ENCODE measurements at places on chromosomes 12 and 14.

DNA sequence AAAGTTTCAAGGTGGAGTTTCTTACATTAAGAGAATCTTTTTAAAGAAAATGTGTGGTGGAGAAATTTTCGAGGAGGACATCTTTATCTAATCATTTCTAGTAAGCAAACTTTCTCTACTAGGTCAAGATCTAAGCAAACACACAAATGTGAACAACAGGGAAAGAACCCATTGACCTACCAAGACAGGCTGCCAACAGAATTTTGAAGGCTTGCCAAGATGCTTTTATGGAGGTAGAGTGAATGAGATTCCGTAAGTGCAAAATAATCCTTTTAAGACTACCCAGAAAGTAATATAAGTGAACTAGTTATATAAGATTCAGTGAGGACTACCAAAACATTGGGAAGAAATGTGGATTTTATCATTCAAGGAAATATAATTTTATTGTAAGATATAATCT lies 357.1 kb upstream of the PDE3A start:
- DNase-seq = no peak

DNA sequence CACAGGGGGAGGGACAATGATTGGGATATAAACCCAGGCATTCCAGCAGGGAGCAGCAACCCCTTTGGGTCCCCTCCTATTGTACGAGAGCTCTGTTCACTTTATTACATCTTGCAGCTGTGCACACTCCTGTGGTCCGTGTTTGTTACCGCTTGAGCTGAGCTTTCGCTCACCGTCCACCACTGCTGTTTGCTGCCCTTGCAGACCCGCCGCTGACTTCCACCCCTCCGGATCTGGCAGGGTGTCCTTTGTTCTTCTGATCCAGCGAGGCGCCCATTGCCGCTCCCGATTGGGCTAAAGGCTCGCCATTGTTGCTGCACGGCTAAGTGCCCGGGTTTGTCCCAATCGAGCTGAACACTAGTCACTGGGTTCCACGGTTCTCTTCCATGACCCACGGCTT lies 64.1 kb downstream of the E2F7 start:
- no peak for DNase-seq

DNA sequence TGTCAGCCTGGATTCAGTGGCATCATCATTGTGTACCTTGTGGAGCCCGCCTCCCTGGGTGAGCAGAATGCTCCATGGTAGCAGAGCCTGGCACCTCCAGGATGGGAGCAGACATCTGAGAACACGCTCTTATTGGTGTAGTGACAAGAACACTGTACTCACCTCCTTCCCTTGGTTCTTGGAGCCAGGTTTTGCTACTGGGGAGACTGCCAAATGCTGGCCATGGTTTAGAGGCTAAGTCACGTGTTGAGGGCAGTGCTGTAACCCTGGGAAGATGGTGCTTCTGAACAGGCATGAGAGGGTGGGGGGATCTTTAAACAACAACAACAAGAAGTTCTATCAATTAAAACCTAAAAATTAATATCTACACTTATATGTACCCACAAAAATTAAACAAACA lies 47.6 kb upstream of the ASPG start:
- no peak for DNase-seq

DNA sequence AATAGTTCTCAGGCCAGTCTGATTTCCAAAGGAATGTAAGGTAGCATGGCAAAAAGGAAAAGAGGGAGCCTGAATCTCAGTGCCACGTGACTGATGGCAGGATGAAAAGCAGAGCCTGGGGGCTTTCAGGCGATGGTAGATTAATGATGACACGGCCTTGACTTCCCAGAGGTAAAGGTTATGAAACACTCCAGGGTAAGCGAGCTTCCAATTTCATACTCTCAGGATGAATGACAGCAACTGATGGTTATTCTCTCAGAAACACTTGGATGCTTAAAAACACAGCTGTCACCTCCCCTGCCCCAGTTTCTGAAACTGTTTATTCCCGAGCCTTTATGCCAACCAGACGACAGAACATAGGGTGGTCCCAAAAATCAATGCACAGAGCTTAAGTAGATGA lies 28.8 kb downstream of the GDF11 start:
- DNase-seq = no peak

DNA sequence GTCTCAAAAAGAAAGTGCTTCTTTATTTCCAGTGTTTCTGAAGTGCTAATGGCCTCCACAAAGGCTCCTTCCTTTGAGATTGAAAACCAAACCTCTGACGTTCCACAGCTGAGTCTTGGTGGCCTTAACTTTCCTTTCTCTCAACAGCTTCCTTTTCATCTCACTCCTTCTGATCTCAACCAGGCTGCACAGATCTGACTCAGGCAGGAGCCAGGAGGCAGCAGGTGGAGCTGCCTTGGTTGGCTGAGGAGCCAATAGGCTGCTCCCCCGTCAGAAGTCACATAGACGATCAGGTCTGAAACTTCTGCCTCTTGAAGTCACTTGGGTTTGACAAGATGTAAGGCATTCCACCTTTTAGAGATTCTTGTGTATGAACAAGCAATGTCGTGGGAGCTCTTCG lies 9.1 kb upstream of the KCNA5 start:
- no peak for DNase-seq

DNA sequence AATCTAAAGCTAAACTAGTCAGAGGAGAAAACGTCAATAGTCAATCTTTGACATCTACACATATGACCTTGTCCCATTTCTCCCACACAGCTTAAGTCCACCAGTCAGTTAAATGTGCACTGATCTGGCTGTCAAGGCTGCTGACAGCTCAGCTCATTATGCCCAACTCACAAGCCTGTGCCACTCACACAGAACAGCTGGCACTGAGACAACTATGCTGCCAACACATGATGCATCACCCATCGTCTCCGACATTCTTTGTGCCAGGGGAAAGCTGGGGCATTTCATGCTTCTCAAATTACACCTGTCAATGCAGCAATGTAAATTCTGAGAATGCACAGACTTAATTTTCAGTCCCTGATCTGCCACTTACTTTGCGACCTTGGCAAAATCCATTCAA lies 25.3 kb downstream of the GNS start:
- peak; percentile 29 for DNase-seq

DNA sequence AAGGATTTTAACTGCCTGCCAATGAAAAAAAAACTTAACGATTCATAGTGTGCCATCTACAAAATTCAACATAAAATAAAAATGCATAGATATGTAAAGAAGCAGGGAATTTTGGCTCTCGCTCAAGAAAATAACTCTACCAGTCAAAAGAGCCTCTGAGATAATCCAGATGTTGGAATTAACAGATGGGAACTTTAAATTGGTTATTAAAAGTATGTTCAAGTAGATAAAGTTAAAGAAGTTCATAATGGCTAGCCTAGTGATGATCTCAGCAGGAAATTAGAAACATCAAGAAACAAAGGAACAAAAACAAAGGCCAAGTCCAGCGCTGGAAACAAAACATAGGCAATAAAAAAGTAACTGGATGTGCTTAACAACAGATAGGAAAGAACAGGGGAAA lies 23.1 kb downstream of the PIK3C2G start:
- no peak for DNase-seq

- peak; percentile 8 for DNase-seq
These were observed 489.6 kb upstream of the GARIN6 start for GRCh38 chr12:99157946-99158345.

DNA sequence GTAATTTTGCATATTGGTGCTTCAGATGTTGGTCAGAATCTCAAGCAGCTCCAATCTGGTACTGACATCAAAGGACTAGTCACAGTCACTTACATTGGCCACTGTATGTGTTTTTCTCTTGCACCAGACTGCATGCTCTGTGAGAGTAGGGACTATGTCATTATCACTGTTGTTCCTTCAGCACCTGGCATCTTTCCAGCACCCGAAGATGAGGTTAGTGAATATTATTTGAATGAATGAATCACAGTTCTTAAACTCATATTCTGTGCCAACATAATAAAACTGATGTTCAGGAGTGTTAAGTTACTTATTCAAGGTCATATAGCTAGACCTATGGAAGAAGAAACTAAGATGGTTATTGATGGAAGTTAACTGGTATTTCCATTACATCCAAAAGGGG lies 204.5 kb upstream of the TBX3 start:
- peak; percentile 8 for DNase-seq

GRCh38 chr12:8554451-8555195 lies 13.9 kb upstream of the CLEC4E start:
- peak; percentile 43 for DNase-seq

DNA sequence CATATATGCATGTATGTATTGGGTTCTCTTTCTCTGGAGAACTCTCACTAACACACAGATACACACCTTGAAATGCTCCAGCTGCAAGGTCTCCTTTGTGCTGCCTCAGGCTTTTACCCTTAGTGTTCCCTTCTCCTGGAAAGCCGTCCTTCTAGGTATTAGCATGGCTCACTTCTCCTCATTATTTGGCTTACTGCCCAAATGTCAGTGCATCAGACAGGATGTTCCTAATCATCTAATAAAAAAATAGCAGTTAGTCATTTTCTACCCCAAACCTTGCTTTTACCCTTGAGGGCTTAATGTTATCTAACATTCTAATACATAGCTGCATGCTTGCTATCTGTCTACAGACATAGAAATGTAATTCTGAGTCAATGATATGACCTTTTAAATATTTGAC lies 109.0 kb upstream of the SLC16A7 start:
- DNase-seq = no peak

DNA sequence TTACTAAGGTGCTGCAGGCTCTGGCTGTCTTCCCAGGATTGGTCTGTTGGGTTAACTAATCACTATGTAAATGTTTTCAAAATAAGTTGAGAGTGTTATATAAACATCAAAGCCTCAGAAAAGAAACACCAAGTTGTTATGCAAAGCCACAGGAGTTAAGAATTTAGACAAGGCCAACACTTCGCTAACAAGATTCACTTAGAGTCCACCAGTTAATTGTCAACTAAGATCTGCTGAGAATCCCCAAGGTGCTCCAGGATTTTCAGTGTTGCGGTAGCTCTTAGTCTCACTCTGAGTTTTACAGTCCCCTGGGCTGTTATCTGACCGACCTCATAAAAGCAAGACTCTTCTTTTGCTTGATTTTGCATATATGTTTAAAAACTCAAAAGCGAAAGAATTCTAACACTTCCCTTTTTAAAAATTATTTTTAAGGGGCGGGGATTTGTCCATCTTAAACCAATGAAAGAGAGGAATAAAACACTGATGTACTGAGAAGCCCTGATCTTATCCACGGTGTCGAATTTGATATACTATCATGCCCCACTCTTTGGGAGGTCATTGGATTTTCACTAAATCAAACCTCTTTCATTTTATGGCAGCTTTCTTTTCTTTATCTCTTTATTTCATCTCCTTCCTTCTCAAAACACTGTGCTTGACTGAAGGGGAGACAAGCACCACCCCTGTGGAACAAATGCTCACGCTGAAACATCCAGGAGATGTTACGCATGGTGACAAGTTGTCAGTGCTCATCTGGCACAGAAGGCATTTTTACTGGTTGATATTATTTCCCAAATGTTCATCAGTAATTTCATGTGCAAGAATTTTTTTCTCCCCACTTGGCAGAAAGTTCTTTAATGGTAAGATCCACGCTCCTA lies 7.0 kb downstream of the NIN start:
- no peak for DNase-seq

DNA sequence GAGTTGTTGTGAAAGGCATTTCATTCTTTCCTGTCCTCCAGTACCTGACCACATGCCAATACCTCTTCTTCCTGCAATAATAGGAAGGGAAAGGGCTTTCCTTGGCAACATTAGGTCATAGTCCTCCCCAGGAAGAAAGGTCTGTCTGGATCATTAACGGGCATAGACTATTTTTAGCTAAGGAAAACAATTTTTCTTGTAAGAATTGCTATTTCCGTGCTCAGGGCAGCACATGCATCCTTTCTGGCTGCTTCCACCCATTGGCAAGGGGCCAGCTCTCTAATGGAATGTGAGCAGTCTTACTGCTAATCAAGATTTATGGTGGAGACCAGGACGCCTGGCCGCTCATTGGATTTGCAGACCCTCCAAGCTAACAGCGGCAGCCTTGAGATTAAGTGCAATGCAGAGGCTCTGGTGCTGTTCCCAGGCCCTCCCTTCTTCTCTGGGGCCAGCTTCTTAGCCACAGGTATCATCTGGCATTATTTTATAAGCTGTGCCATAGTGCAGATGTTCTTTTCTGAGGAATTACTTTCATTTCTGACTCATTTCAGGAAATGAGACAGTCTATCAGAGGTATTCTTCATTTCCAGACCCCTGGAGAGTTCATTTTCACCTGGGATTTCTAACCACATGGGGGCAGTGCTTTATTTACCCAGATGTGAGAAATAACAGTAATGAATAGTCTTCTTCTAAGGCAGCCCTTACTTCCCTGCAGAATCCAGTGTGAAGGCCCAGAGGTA lies 52.9 kb downstream of the ANO6 start:
- DNase-seq = peak; percentile 74

- DNase-seq = peak; percentile 65
These were observed 1.9 kb upstream of the DYNC1H1 start for GRCh38 chr14:101962503-101962874.

GRCh38 chr12:68356060-68356695 lies 24.0 kb upstream of the MDM1 start:
- no peak for DNase-seq

DNA sequence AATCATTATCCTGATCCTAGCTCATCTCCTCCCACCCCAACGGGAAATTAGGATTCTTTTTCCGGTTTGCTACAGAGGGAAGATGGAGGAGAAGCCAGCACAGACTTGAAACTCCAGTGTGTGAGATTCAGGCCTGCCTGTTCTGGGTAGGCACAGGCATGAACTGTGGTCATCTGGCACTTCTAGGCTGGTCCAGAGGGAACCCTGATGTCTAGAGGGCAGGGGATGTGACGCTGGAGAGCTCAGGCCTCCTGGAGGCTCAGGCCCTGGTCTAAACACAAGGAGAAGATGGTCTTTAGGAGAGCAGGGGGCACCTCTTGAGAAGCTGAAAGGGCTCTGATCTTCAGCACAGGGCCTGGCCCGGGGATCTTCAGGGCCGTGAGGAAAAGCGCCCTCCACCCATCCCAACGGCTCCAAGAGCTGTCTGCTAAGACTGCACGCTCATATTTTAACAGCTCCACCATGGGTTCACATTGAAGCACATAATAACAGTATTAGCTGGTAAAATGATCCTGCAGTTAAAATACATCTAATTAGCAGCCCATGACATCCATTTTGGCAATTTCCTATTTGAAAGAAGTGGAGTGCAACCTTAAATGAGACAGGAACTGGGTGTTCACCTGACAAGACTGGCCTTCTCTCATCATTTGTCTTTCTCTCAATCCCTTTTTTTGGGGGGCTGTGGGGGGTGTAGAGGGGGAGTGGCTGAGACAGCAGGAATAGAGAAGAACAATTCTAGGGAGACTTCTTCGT lies 35.4 kb downstream of the BCL11B start:
- no peak for DNase-seq

GRCh38 chr12:75208856-75209811 lies 505 bp downstream of the KCNC2 start:
- DNase-seq = no peak

GRCh38 chr14:91817566-91818325 lies 49.6 kb downstream of the TC2N start:
- DNase-seq = no peak

- no peak for DNase-seq
These were observed 55.7 kb downstream of the TMTC1 start for GRCh38 chr12:29728030-29728429.

DNA sequence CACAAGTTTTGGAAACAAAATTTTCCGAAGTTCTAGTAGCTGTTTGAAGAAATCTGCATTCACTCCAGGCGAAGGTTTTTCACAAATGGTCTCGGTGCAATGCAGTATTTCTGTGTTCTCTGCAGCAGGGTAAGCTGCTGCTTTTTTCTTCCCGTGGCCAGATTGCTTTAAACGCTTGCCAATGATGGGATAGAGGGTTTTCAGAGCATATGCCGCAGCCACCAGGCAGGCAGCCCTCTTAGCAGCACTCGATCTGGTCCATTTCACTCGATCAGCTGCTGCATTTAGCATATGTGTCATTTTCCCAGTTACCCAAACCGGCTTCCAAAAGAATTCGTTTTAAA lies 315 bp downstream of the ABCD2 start:
- DNase-seq = no peak
